Activated naive CD8-positive, alpha-beta T cell treated with anti-CD3 and anti-CD28 coated beads for 36 hours (primary cell): ENCODE measurements at places on chromosomes 7 and 10. TPM values are rescaled to one million over a fixed set of nuclear protein-coding genes. Genes with fewer than 3 reads are reported as not detected.

- no peaks in the 10 kb centered on the region for H3K4me1 ChIP-seq
- no peak overlapping the region for H3K4me3 ChIP-seq
- no peaks in the 10 kb centered on the region for H3K36me3 ChIP-seq
- no peak for DNase-seq
- H3K27ac ChIP-seq, result no peak overlapping the region
- H3K27me3 ChIP-seq, result peaks cover 6% of the 10 kb centered on the region
Observed at GRCh38 chr10:132997517-132998265, 55.3 kb upstream of the CFAP46 start.

DNA sequence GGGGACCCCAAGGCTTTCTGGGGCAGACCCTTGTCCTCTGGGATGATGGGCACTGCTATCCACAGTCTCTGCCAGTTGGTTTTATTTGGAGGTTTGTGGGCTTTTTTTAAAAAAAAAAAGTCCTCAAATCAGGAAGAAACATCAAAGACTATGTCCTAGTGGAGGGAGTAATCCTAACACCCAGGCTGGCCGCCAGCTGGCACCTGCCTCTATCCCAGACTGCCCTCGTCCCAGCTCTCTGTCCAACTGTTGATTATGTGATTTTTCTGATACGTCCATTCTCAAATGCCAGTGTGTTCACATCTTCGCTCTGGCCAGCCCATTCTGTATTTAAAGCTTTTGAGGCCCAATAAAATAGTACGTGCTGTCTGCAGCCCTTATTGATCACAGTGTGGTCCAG lies 61.0 kb upstream of the LRRC4 start:
- no peak for DNase-seq
- no peak overlapping the region for H3K4me3 ChIP-seq

The AVPI1 gene
- 3.1 TPM for total RNA-seq

DNA sequence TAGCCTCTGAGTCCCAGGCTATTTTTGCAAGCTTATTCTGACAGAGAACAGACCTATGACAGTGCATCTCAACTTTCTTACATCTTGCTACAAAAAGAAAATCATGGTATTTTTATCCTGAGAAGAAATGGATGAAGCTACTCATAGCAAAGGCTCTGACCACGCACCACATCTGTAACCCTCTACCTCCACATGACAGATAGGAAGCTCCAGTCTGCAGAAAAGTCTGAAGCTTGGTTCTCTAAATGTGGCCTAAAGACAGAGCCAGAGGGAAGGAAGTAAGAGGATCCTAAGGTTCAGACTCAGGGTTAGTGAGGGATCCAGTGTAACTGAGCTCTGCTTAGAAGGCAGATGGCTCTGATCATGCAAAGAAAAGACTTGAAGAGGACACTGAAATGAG lies 58.4 kb upstream of the ABCB5 start:
- no peak overlapping the region for H3K4me3 ChIP-seq
- no peak for DNase-seq
- H3K27ac ChIP-seq, result no peak overlapping the region
- no peaks in the 10 kb centered on the region for H3K27me3 ChIP-seq
- no peaks in the 10 kb centered on the region for H3K36me3 ChIP-seq

GRCh38 chr10:20363684-20364083 lies 533.4 kb downstream of the NEBL start:
- H3K4me3 ChIP-seq, result no peak overlapping the region
- no peaks in the 10 kb centered on the region for H3K36me3 ChIP-seq
- no peak overlapping the region for H3K27ac ChIP-seq

DNA sequence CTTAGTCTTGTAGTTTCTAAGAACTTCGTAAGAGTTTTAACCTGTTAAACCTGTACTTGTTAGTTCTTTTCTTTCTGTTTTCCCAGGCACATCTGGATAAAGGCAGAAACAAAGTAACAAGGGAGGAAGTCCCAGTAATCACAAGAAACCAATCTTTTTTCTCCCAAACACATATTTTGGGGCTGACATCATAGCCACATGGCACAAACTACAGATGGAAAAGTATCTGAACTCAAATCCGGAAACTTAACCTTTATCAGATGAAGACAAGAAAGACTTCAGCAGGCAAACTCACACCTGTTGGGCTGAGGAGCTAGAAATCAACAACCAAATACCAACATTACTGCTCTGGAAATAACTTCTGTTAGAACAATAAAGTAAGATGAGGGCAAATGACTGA lies 67.1 kb downstream of the CUBN start:
- H3K4me1 ChIP-seq, result peaks cover 38% of the 10 kb centered on the region
- no peak for DNase-seq
- no peak overlapping the region for H3K4me3 ChIP-seq
- H3K27ac ChIP-seq, result peak overlapping the region; percentile 39
- no peaks in the 10 kb centered on the region for H3K27me3 ChIP-seq

DNA sequence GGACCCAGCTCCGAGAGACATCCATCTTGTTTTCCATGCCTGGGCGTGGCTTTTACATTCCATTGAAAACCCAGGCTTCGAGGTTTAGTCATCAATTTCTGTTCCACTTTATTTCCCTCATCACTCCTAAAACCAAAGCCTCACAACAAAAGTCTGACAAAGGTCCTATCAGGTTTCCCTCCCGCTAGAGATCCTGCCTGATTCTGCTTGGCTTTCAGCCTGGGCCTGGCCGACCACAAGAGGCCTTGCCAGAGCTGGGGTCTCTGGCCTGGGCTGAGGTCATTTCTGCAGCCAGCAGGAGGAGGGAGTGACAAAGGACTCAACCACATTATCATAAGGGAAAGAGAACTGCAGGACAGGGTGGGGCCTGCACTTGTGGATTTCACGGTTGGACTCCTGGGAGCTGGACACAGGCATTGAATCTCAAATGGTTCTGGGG lies 167.0 kb downstream of the FANK1 start:
- H3K4me3 ChIP-seq, result no peak overlapping the region
- no peaks in the 10 kb centered on the region for H3K36me3 ChIP-seq
- DNase-seq, result no peak
- no peaks in the 10 kb centered on the region for H3K27me3 ChIP-seq

The TAC1 gene
- total RNA-seq, result 0.72 TPM

GRCh38 chr7:44624318-44624717 lies 17.9 kb downstream of the OGDH start:
- DNase-seq, result no peak
- no peaks in the 10 kb centered on the region for H3K27me3 ChIP-seq
- H3K4me1 ChIP-seq, result peaks cover 50% of the 10 kb centered on the region
- peak overlapping the region; percentile 52 for H3K4me3 ChIP-seq
- H3K36me3 ChIP-seq, result peaks cover 31% of the 10 kb centered on the region
